Stimulated activated CD8-positive, alpha-beta memory T cell treated with anti-CD3 and anti-CD28 coated beads, Interleukin-4, amount 100 ng/mL, for 4 hours (primary cell): ENCODE measurements at places on chromosomes 6 and 20.

DNA sequence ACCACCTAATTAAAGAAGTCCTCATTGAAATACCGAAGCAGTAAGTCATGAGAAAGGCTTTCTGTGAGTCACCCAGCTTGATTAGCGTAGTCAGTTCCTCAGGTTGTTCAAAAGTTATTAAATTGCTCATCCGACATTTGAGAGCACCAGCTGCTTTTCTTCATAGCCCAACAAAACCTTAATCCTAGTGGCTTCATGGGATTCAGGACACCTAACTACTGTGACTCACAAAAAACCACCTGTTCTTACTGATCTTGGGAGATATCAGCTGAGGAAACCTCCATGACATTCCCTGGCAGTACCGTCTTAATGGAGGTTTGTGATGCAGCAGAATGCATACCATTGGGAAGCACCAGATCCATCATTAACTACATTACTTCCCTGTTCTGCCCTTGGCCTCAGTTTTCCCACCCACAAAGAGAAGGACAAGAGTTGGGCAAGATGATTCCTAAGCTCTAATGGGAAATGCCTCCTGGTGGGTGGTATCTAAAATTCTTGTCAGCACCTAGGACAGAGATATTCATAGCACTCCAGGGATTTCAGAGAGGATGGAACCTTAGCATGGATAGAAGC is 103.8 kb downstream of the KHDC1L start:
- DNase-seq: no peak

- no peak for DNase-seq
Observed at GRCh38 chr20:19406381-19406780, 193.9 kb downstream of the SLC24A3 start.

DNA sequence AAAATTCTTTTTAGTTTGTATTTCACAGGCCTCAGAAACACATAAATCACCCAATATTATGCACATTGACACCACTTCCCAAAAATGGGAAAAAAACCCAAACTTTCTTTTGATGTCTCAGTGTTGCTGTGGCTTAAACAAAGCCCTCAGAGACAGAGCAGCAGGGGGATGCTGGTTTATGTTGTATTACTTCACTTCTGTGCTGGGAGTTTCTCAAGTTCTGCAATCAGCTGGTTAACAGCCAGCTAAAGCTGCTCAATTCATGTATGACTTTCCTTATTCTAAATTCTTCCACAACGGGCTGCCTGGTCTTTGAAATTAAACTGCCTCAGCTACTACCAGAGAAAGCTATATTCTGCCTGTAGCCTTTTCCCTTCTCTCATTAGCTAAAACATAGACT is 5.6 kb downstream of the FILIP1 start:
- no peak for DNase-seq

DNA sequence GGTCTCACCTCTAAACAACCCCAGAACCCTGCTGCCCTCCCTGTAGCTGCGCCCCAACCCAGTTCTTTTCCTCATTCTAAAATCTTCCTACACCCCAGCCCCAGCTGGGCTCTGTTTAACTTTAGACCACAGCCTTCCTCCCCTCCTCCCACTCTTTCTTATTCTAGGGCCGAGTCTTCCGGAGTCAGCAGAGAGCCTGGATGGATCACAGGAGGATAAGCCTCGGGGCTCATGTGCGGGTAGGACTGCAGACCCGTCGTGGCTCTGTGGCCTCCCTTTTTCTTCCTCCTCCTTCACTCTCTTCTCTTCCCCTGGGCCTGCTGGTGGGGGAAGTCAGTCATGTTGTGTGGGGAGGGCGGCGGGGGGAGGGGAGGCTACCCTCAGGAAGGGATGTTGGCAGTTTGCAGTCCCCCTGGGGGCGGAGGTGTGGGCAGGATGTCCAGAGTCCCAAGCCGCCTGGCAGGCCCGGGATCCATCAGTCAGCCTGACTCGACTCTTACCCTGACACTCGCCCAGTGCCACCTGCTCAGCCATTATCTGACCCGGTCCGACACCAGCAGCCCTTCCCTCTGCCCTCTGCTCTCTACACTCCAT is 8.1 kb downstream of the CAPN11 start:
- no peak for DNase-seq

GRCh38 chr6:4957521-4958231 is 46.2 kb downstream of the RPP40 start:
- no peak for DNase-seq

GRCh38 chr20:57397693-57398108 is 6.5 kb downstream of the RBM38 start:
- peak; percentile 42 for DNase-seq

DNA sequence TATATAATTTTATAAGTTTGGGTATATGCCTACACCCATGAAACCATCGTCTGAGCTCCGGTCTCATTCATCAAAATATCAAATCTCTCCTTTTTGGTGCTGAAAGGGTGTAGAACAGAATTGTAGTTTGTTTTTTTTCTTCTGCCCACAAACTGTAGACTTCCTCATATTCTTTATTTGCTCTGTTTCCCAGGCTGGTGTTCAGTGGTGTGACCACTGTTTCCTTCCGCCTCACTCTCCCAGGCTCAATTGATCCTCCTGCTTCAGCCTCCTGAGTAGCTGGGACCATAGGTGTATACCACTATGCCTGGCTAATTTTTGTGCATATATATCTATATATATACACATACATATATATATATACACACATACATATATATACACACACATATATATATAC is 139.6 kb upstream of the HCRTR2 start:
- DNase-seq: no peak

GRCh38 chr6:128600397-128600951 is 80.1 kb upstream of the PTPRK start:
- DNase-seq: no peak

DNA sequence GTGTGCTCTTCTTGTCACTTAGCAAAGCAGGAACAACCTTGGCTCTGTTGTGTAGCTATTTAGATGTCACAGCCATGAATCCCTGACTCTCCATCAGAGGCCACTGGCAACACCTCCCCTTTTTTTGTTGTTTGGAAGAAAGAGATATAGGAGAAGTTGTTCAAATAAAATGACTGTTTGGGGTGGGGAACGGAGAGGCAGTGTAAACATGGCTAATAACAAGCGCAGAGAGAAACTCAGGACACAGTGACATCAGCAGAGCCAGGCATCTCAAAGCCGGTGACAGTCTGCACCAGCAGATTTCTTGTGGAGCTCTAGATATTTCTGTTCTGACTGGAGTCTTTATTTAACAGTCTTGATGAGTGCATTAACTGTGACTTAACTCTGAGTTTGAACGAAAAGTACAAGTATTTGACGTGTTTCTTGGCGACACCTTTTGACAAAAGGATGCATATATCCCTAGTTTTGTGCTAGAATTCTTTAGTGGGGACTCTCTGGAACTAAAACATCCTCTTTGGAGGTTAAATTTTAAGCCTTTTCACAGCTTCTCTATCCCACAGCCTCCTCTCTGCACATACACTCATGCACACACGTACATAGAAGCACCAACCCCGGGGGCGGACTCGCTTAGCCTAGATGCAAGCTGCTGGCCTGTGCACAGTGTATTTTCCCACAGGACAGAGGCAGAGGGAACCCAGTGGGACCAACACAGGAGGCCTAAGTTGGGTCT is 53.8 kb downstream of the ADAT2 start:
- no peak for DNase-seq

- no peak for DNase-seq
Observed at GRCh38 chr6:35258858-35259193, 709 bp upstream of the ZNF76 start.

DNA sequence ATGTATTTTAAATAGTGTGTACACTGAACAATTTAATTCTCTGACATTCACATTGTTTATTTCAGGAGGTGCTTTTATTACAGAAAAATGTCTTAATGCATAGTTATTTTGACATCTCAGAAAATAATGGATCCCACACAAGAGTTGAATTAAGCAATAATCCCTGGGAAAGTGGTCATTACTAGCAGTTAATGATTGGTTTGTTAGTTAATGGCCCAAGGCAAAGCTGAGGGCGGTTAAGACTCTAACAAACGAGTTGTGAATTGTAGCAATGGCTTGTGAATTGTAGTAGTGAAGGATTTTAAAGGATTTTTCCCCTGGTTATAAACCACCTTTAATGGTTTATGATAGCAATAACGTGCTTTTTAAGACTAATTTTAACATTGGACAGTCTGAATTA is 1316.0 kb upstream of the GJE1 start:
- no peak for DNase-seq

DNA sequence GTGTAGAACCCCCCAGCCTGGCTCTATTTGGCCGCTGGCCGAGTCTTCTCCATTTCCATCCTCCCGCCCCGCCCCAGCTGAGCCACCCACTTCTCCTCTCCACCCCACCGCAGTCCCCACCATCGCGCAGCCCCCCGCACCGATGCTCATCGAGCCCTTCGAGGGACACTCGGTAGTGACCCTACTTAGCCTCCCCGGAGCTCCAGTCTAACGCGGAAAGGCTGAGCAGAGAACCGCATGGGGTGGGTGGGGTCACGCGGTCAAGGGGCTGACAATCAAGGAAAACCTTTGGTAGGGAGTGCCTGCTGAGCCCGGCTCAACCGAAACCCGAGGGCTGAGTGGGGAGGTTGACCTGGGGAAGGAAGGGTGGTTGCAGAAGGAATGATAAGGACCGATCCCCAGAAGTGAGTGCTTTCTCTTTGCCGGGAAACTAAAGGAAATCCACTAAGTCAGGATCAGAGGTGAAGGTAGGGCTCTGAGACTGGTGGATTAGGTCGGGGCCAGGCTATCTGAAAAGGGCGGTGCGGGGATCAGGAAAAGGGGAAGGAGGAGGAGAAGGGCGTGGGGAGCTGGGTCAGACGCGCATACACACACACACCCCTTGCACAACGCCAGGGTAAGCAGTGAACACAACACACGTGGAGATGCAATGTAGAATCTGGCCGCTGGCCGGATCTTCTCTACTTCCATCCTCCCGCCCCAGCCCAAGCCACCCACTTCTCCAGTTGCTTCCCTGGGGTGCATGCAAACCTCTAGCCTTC is 49.8 kb downstream of the CPXM1 start:
- DNase-seq: no peak

- no peak for DNase-seq
Observed at GRCh38 chr6:158086054-158086503, 82.0 kb downstream of the SERAC1 start.

GRCh38 chr6:22596011-22596410 is 26.6 kb downstream of the HDGFL1 start:
- DNase-seq: no peak

- DNase-seq: no peak
Observed at GRCh38 chr20:44180814-44181213, 6.2 kb downstream of the JPH2 start.

- no peak for DNase-seq
Observed at GRCh38 chr6:10587656-10588406, 66.7 kb downstream of the GCNT2 start.

- no peak for DNase-seq
Observed at GRCh38 chr6:37952027-37952426, 132.5 kb downstream of the ZFAND3 start.

DNA sequence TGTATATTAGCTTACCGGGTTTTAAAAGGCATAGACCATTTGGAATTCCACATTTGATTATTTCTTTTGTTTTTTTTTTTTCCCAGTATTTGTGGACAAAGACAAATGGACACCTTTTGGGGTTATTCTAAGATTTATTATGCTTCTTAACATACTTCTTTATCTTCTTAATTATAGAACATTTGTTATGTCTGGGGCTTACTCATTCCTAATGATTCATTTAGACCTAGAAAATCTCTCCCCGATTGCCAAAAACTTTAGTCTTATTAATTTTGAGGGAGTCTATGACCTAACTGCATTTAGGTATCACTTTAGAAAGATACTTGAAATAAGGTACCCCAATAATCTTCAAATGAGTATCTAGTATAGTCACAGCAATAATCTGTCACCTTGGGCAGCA is 170.7 kb upstream of the PREP start:
- no peak for DNase-seq

GRCh38 chr6:70563530-70563929 is 3.2 kb upstream of the SDHAF4 start:
- DNase-seq: no peak

- DNase-seq: no peak
Observed at GRCh38 chr6:296151-297122, 4.2 kb downstream of the DUSP22 start.

DNA sequence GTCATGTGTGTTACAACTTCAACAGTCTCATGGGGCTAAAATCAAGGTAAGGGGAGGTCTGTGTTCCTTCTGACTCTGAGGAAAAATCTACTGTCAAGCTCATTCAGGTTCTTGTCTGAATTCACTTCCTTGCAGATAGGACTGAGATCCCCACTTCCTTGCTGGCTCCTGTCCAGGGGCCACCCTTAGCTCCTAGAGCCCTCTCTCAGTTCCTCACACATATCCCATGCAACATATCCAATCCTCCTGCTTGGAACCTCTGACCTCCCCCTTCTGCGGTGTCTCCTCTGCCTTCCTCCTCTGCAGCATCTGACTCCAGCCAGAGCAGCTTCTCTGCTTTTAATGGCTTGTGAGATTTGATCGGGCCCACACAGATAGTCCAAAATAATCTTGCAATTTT is 27.1 kb upstream of the MICB start:
- no peak for DNase-seq

- DNase-seq: no peak
Observed at GRCh38 chr6:49457771-49458170, 5.3 kb downstream of the MMUT start.

- DNase-seq: no peak
Observed at GRCh38 chr6:41347378-41348050, 12.1 kb downstream of the NCR2 start.

DNA sequence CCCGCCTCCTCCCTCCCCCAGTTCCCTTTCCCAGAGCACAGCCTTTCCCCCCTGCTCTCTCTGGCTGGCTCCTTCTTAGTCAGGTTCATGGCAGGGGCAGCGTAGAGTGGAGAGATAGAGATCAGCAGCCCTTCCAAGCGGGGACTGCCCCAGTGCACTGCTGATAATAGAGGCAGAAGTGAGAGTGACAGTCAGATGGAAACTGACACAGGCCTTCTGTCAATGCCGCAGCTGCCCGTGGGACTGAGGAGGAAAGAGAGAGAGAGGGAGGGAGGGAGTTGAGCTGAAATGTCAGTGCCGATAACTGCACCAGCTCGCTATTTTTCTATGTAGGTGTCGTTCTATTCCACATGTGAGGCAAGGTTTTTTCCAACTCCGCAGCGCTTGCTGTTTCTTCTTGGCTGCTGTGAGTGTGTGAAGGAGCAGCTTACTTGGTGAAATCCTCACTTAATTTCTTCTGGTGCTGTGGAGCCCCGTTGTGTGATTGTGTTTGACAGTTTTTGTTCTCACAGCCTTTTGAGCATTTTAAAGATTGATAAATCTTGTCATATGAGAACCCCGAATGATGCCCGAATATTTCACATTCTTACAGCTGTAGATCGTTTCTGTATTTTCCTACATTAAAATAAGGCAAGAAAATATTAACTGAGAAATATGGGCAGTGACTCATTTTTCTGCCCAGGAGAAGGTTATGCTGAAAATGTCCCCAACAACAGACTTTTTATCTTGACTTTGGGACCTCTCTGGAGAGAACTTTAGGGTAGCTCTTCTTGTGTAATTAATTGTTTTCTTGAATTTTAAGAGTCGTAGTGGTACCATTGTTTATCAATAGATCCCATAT is 386.4 kb upstream of the MMS22L start:
- DNase-seq: no peak
